Temporal lobe (tissue), 4 donors: ENCODE measurements at places on chromosomes 3 and 15. TPM values are rescaled to one million over a fixed set of nuclear protein-coding genes. Genes with fewer than 3 reads are reported as not detected.

Gene SLC49A4
- 21.4 TPM for total RNA-seq

Gene PIERCE2
- total RNA-seq, result 2.5 TPM

Gene LSG1
- total RNA-seq, result 26.1 TPM

Gene RTP3
- total RNA-seq, result not detected

Gene LRRC34
- 7.1 TPM for total RNA-seq

Gene ABHD6
- total RNA-seq, result 21.1 TPM

Gene HCN4
- total RNA-seq, result 4.4 TPM

Gene ACKR4
- total RNA-seq, result under 0.01 TPM

Gene GOLGA6L9
- total RNA-seq, result 7.9 TPM

Gene SLC22A14
- 0.25 TPM for total RNA-seq

Gene SIDT1
- 3.7 TPM for total RNA-seq

Gene GCSAM
- total RNA-seq, result not detected

Gene COL6A6
- total RNA-seq, result 0.49 TPM

Gene BUB1B
- 3.0 TPM for total RNA-seq

Gene PPP2R3A
- 29.7 TPM for total RNA-seq

Gene STAG1
- 64.9 TPM for total RNA-seq

Gene SPTBN5
- 0.25 TPM for total RNA-seq

Gene GRM7
- total RNA-seq, result 70.3 TPM

Gene CHRM5
- total RNA-seq, result 1.2 TPM

Gene ZBTB47
- total RNA-seq, result 14.0 TPM

Gene SLCO2A1
- total RNA-seq, result 0.74 TPM

Gene ESYT3
- total RNA-seq, result 0.74 TPM

Gene RAB27A
- total RNA-seq, result 6.1 TPM

Gene PLXNA1
- 61.2 TPM for total RNA-seq

Gene PEX5L
- total RNA-seq, result 47.5 TPM

Gene SCG3
- 54.8 TPM for total RNA-seq

Gene ASTE1
- total RNA-seq, result 7.4 TPM

Gene TM4SF1
- 13.5 TPM for total RNA-seq

Gene GOLGA6B
- not detected for total RNA-seq

Gene ISLR2
- total RNA-seq, result 176 TPM

Gene HRG
- not detected for total RNA-seq

Gene IQCH
- total RNA-seq, result 2.7 TPM

Gene P2RY12
- total RNA-seq, result 15.0 TPM

Gene CCRL2
- total RNA-seq, result 0.25 TPM

Gene ADAMTS17
- total RNA-seq, result 6.1 TPM

Gene PLCB2
- total RNA-seq, result 3.0 TPM

Gene PSTPIP1
- total RNA-seq, result not detected

Gene MB21D2
- 45.5 TPM for total RNA-seq

Gene MYZAP
- 0.25 TPM for total RNA-seq

Gene TGM4
- total RNA-seq, result not detected

Gene ABHD17C
- total RNA-seq, result 15.7 TPM

Gene ZNF502
- total RNA-seq, result 10.8 TPM

Gene LRRC31
- not detected for total RNA-seq
